CD4-positive, alpha-beta T cell treated with Interleukin-4 for 1 hour (primary cell): ENCODE measurements at places on chromosomes 11 and 22.

GRCh38 chr11:78801161-78801884, 226.7 kb upstream of the NARS2 start:
- peak; percentile 59 for DNase-seq

DNA sequence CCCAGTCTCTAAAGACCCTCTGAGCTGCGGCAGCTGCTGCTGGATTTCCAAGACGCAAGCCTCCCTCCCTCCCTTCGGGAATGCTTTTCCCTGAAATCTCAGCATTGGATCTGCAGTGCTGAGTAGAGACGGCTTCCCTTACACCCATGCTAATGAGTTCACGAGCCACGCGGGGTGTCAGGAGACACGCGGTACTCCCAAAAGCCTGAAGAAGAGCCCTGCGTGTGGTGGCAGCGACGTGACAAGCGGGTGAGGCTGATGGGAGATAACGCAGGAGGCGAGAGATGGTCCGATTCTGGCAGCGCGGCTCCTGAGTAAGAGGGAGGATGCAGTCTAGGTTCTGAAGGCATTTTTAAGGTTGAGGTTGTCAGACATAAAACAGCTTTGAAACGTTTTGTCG, 74.4 kb upstream of the ASPHD2 start:
- no peak for DNase-seq

DNA sequence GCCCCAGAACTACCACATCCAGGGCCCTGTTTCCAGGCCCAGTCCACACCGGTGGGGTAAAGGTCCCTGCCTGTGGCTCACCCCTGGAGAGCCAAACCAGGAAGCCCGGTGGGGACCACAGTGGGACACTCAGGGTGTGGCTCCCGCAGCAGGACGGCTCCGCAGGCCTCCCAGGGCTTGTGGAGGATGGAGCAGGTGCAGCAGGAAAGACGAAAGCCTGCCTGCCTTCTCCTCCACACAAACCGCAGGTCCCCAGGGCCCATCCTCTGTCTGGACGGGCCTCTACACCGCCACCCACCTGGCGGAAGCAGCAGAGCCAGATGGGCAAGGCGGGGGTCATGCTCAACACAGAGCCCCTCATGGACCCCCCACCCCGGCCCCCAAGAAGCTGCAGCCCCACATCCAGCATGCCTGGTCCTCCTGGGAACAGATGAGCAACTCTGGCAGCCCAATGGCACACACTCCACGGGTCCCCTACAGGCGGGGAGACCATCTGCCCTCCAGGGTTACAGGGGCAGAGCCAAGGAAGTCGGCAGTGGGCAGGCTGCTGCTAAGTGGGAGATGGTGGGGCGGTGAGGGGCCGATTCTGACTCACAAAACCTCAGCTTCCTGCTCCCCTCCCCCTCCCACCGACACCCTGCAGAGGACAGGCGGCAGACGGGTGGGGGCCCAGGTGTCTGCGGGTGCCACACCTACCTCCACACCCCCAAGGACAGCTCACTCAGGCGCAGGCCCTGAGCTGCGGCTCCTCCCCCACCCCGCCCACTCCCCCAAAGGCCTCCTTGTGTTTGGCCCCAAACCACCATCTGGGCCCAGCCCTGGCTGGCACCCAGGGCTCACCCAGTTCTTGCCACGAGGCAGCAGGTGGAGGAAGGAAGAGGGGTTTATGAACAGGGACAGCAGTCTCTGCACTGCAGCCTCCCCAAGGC, 5.2 kb downstream of the SBF1 start:
- peak; percentile 97 for DNase-seq

- DNase-seq = no peak
These were observed 20.7 kb downstream of the SUN2 start for GRCh38 chr22:38735126-38735464.

DNA sequence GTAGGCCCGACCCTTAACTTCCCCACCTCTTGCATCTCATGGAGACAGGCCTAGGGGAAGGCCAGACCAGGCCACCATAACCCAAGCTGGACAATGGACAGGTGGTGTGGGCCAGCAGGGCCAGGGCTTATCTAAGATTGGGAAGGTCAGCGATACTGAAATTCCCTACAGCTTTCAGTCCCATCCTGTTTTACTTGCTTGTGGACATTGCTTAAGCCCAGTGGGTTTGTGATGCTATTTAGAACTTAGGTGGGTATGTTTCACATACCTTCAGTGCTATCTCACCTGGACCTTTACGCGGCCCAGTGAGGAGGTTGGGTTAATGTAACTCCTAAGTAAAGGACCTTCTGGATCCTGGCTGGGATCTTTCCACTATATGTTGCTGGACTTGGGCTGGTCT, 1.7 kb downstream of the FADS2 start:
- no peak for DNase-seq

- DNase-seq = no peak
These were observed 52.4 kb downstream of the CELSR1 start for GRCh38 chr22:46484861-46485595.

- peak; percentile 70 for DNase-seq
These were observed 17.5 kb downstream of the RELT start for GRCh38 chr11:73393479-73394415.

GRCh38 chr11:72237112-72237931, 6.7 kb downstream of the PHOX2A start:
- DNase-seq = no peak

DNA sequence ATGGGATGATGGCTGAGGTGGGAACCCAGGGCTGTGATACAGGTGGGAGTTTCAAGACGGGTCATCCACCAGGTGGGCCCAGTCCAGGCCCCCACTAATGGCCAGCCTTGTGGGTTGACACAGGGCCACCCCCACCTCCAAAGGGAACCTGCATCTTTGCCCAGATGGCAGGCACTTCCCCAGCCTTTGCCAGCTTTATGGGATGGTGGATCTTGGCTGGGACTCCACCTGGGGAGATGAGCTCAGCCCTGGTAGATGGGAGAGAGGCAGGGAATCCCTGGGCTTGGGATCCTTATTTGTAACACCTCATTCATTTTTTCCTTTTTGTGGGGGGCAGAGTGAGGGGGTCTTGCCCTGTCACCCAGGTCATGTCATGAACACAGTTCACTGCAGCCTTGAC, 33.4 kb downstream of the CD82 start:
- no peak for DNase-seq

DNA sequence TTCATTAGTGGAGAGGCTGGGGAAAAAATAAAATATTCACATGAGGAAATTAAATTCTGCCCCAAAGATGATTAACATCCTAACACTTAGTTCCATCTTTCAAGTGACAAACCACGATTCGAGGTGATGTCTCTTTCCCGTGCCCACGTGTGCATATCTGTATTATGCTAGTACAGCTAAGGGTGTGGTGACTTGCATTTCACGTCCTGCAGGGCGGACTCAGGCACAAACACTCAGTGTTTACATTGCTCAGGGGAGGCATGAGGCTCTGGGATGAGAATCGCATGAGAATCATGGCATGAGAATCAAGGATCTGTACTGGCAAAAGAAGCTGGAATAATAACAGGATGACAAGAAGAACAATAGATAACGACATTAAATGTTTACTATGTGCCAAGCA, 179.4 kb downstream of the NTM start:
- DNase-seq = no peak

GRCh38 chr11:74321487-74322188, 10.2 kb upstream of the P4HA3 start:
- no peak for DNase-seq

- no peak for DNase-seq
These were observed 19.1 kb downstream of the LRP5 start for GRCh38 chr11:68331338-68331947.

GRCh38 chr11:27427183-27427980, 45.2 kb downstream of the LGR4 start:
- DNase-seq = no peak

DNA sequence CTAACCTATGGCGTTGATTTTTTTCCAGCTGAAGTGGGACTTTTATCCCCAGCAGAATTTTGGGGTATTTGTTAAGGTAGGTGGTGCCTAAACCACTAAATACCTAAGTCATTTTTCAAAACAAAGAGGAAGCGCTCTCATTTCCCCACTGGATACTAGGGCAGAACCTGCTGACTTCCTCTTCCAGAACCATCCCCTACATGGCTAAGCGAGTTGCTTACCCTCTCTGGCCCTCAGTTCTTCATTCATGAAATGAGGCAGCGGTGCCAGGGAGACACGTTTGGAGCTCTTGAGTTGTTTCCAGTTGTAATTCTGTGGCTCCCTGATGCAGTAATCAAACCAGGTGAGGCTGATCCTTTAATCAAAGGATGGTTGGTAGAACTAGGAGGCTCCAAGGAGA, 10.0 kb upstream of the MTMR3 start:
- DNase-seq = no peak

DNA sequence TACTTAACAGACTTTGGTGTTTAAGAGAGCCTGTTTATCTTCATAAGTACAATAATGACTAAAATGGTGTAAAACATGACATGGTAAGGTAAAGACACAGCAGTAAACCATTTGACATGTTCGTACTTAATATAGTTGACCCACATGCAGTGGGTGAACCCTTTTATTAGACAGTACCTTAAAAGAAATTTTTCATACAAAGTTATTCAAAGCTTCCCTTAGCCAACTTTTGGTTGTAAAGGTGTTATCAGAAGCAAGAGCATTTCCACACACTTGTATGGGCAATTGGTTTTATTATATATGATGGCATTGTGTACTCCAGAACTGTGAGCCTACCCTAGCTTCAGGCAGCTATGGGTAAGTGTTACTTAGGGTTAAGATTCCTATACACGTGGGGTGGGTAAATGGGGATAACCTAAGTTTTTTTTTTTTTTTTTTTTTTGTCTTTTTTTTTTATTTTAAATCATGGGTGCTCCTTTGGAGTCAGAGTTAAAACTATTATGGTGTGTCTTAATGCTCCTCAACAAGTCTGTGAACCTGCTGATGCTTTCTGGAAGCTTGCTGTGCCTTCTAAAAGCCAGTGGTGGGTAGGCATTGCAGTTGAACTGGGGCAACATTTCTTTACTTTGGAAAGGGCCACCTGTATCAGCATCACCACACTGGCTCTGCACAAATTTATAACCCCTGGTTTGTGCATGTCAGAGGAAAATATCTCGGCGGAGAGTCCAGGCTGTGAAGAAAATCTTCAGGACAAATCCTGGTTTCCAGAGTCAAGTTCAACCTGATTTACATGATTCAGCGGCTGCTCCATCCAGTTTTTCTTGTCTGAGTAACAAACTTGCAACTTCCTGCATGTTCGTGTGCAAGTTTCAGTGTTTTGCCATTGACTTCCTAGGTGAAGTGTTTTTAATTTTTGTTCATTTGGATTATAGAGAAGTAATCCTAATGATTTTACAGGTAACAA, 3.3 kb downstream of the PCF11 start:
- DNase-seq = peak; percentile 42

GRCh38 chr11:133123366-133123765, 408.9 kb downstream of the OPCML start:
- DNase-seq = no peak

DNA sequence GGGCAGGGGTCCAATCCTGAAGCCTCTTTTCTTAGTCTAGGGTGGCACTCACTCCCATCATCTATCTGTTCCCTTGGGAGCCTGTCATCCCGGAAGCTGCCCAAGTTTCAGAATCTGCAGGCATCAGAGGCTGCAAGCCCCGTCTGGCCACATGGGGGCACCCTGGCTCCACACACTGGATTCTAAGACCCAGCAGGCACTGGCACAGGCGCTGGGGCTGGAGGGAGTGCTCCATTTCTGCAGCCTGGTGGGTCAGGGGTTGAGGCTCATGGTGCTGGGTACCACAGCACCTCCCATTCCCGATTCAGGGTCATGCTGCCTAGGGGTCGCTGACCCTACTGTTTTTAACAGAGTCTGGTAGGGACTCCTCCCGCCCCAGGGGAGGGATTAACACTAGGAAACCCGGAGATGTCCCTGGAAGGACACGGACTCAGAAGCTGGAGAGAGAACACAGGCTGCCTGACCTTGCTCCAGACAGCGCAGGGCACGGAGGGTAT, 243.9 kb upstream of the SYN3 start:
- peak; percentile 59 for DNase-seq

DNA sequence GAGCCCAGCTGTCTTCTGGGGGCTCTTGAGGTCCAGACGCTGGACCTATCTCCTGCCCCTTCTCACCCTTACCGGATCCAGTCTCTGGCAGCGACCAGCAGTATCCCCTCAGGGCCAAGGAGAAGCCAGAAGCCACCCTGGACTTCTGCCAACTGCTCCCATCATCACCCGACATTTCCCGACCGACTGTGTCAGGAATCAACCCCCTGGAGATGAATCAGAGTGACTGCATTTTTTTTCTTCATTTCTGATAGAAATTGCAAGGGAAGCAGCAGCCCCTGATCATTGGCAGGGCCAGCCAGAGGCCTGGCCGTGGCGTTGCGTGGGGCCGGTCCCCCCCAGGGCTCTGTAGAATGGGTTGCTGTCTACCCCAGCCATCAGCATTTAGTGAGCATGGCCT, 5.2 kb upstream of the LIF start:
- no peak for DNase-seq

- DNase-seq = no peak
These were observed 25.1 kb downstream of the NUP50 start for GRCh38 chr22:45188779-45189178.

DNA sequence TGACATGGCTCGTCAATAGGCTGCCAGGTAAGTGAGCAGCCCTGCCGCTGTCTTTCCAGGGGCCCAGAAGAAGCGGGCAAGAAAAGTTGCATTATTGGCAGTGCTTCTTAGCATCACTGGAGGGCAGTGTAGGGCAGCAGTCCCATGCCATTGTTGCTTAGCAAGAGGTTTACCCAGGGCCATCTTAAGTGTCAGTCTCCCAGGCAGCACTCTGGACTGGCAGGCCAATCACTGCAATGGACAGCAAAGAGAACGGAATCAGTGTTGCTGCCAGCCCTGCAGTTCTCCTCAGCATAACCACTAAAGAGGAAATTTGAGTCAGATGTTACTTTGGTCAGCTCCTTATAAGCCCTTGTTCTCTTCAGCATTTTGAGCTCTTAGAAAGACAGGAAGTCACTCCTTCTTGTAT, 13.4 kb upstream of the GRK2 start:
- DNase-seq = peak; percentile 56

DNA sequence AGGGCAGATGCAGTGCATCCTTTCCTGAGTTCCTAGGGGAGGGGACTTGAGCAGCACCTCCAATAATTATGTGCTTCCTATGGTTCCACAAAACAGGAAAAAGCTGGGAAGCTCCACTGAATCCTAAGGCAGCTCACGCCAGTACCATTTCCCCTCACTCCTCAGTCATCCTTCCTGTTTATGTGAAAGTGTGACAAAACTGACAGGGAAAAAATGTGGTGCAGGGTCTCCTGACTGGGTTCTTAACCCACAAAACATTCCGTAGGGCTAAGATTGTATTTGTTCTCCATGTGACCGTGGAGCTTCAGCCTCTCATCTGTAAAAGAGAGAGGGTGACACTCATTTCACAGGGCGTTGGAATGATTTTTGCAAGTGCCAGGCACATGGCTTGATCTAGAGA, 12.2 kb upstream of the LYVE1 start:
- DNase-seq = no peak
